Stimulated activated CD8-positive, alpha-beta memory T cell treated with anti-CD3 and anti-CD28 coated beads, Interleukin-4, amount 100 ng/mL, for 1 hour (primary cell): ENCODE measurements at places on chromosomes 16 and 17.
A peak's percentile ranks its signal among the peaks of the same experiment; 100 is the strongest.

GRCh38 chr17:40949418-40949817, 12.0 kb upstream of the KRT23 start:
- no peak for DNase-seq

- no peak for DNase-seq
These were observed 197.1 kb downstream of the KCNJ2 start for GRCh38 chr17:70366386-70366785.

GRCh38 chr16:2610781-2611498, 71.4 kb upstream of the KCTD5 start:
- no peak for DNase-seq

- no peak for DNase-seq
These were observed 611 bp downstream of the RRAD start for GRCh38 chr16:66924527-66925321.

- no peak for DNase-seq
These were observed 19.2 kb upstream of the ZFHX3 start for GRCh38 chr16:73066927-73067670.

DNA sequence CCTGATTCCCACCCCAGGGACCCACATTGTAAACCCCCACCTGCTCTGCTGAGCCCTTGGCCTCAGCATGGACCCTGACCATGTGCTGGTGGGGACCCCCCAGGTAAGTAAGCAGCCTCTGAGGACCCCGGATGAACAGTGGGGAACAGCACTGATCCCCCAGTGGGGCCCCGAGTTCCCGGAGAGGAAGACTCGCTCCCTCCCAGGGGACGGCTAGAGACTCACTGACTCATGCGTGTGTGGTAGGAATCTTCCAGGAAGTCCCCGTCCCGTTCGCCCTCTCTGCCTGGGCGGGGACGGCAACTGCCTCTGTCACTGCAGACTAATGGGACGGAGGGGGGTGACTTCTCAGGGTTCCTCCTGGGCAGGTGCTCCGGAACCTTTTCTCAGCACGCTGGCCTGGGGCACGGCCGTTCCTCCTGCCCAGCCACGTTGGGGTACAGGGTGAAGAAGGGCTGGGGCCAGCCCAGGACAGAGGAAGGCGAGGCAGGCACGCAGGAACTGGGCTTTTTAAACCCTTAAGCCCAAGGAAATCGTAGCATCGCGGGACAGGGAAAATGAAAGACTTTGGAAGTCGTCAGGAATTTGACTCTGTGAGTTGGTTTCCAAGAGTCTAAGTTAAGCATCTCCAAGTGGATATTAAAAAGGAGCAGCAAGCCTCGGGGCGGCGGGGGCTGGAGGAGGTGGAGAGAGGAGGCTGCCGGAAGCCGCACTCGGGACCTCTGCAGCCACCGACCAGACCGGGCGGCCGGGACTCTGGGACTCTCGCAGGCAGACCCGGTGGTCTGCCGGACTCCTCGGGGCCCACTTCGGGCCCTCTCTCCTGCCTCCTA, 178.7 kb downstream of the SEC14L1 start:
- peak; percentile 49 for DNase-seq

DNA sequence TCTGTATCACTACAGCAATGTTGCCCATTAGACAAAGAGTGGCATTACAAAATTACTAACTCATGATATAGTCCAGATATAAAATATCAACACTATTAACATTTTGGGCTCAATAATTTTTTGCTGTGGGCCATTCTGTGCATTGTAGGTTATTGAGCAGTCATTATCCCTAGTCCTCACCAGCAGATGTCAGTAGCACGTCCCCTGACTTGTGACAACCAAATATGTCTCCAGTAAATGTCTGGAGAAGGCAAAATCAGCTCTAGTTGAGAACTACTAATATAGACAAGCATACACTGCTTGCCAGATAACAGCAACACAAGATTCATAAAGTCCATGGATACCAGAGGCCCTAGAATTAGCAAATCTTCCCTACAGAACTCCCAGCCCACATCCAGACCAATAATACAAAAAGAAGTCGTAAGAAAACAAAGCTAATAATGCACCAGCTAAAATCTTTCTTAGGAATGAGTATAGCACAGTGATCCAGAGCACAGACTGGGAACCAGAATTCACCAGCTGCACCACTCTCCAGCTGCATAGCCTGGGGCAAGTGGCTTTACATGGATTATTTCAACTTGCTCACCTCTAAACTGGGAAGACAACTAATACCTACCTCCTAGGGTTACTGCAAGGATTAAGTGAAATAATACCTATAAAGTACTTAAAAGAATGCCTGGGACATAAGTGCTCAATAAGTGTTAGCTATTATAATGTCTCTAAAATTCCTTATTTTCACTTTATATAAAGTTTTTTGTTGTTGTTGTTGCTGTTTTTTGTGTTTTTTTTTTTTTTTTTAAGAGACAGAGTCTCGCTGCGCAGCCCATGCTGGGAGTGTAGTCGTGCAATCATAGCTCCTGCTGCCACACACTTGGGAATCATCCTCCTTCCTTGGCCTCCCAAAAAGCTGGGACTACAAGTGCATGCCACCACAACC, 23.7 kb downstream of the HELZ start:
- no peak for DNase-seq

DNA sequence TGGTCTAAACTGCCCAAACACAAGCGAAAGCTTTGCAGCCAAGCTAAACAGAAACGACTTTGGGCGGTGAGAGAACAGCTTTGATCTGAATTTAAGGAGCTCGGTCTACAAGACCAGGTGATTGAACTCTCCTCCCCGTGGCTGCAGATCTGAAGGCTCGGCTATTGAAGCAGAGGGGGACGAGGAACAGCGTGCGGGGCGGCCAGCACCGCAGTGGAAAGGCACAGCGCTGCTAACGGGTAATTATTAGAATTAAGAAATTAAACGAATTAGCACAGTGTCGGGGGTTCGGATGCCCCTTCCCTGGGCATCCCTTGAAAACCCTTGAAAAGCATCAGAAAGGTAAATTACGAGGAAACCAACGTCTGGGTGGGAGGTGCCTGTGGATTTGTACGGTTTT, 431 bp downstream of the TEKT3 start:
- no peak for DNase-seq
